Activated CD8-positive, alpha-beta memory T cell treated with anti-CD3 and anti-CD28 coated beads, Interleukin-2, amount 10 ng/mL, durations not matched to agents 7 days and 5 days (primary cell): ENCODE measurements at places on chromosomes 11 and 22. TPM values are rescaled to one million over a fixed set of nuclear protein-coding genes. Genes with fewer than 3 reads are reported as not detected.
A peak's percentile ranks its signal among the peaks of the same experiment; 100 is the strongest.

Gene CARNS1
- total RNA-seq = 1.3 TPM

GRCh38 chr11:71055925-71056324 lies 196.5 kb downstream of the SHANK2 start:
- no peak overlapping the region for H3K4me3 ChIP-seq
- H3K4me1 ChIP-seq = no peaks in the 10 kb centered on the region
- H3K27ac ChIP-seq = no peak overlapping the region

Gene TNNI2
- 1.0 TPM for total RNA-seq

GRCh38 chr11:2444821-2445745 lies at the start of gene KCNQ1:
Gene KCNQ1, plus strand, starts transcription at chr11:2445008. Its CDS starts 91 bp downstream, at chr11:2445099.
- no peaks in the 10 kb centered on the region for H3K36me3 ChIP-seq
- H3K4me1 ChIP-seq = peaks cover 30% of the 10 kb centered on the region
- DNase-seq = peak; percentile 57
- peak within 1 kb of the TSS; percentile 74 for H3K4me3 ChIP-seq
- no peak within 1 kb of the TSS for H3K27ac ChIP-seq
